Effector memory CD4-positive, alpha-beta T cell (primary cell): ENCODE measurements at places on chromosomes 3 and 15.

DNA sequence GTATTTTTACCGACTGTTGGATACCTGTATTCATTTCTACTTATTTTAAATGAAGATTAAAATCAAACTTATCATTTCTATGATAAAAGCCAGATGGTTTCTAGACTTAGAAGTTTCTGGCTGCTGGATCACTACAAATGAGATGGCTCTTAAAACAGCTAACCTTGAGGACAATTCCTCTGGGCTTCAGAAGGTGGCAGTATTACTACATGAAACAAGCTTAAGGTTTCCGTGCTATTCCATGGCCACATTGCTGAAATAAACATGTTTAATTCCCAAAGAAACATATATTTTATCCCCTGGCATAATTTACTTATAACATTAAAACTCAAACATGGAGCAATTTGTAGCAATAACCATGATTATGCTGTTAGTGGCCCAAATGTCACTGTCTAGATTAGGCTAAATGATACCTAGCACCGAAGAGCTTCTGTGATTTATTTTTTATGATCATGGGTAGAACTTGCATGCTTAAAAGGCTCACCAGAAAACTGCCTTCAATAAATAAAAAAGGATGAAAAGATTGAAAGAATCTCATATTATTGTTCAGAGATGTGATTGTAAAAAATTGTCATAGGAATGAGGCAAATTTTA, 204.0 kb upstream of the NANOGP8 start:
- DNase-seq, result no peak

GRCh38 chr15:58992181-58992580, 4.7 kb downstream of the RNF111 start:
- no peak for DNase-seq

DNA sequence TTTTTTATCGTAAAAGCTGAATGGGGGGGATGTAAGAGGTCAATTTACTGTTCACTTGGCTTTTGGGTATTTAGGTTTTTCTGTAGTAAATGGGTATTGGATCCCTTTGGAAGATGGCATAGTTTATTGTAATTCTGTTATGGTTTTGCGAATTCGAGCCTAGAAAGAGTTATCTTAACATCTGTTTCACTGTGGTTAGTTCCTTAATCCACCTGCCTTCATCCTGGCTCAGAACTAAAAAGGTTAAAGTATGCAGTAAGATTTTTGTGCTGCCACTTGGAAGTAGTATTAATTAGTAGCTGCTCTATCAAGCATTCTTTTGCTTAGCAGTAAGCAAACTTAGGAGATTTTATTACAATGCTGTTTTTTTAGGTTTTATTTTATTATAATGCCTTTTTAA, 62.4 kb downstream of the ARIH1 start:
- no peak for DNase-seq

DNA sequence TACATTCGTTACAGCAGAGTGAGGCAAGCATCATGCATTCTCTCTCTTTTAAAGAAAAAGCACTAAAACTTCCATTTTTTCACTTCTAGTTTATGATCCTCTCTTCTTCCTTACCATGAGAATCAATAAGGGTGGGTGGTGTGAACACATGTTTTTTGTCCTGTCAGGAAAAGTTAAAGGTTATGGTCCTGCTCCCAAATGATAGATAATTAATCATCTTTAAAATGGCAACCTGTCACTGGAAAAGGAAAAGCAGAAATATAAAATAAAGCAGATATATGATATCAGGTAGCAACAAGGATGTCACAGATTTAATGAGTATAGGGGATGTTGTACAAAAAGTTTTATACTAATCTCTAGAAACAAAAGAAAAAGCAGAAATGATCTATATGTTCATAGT, 56.4 kb upstream of the PHLDB2 start:
- DNase-seq, result no peak

GRCh38 chr3:70065696-70066253, 66.2 kb downstream of the SAMMSON start:
- DNase-seq, result no peak

DNA sequence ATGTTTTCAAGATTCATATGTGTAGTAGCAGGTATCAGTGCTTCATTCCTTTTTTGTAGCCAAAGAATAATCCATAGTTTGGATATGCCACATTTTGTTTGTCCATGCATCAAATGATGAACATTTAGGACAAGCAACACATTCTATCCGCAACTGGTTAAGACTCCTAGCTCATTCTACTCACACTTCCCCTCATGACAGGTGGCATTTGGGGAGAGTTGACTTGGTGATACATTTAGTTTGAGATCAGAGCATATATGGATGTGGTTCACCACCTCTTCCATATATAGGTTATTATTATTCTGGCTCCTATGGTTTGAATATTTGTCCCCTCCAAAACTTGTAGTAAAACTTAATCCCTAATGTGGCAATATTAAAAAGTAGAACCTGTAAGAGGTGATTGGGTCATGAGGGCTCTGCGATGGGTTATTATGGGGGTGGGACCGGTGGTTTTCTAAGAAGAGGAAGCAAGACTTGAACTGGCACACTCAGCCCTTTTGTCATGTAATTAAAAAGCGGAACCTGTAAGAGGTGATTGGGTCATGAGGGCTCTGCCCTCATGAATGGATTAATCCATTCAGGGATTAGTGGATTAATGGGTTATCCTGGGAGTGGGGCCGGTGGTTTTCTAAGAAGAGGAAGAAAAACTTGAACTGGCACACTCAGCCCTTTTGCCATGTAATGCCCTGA, 75.3 kb upstream of the HRH1 start:
- DNase-seq, result no peak

DNA sequence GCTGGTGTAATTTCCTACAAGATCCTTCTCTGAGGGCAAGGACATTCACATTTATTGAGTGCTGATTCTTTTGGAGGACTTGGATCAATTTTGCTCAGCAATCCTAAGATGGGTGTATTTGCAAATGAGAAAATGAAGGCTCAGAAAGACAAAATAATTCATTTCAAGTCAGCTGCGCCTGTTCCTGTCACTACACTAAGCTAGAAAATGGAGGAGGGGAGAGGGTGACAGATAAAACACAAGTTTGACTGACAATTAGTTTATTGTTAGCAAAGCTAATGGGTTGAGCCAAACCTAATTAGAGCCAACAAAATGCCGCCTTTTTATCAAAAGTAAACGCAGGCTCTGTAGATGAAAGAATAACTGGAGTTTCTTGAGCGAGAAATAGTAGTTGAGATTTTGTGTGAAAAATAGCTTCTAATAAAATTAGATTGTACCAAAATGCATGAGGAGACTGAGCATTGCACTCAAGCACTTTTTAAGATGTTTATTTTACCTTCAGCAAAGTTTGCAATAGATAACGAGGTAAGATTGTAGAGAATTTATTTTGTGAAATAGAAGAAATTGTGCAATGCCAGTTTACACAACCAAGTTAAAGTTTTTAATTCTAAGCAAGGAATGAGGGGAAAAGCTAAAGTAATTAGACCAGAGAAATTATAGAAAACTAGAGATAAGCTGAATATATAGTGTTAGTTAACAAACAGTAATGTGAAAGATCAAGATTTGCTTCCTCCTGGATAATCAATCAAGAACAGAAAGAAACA, 39.6 kb upstream of the SECISBP2L start:
- no peak for DNase-seq

- DNase-seq, result no peak
Observed at GRCh38 chr3:140499114-140499757, 178.6 kb upstream of the TRIM42 start.

- no peak for DNase-seq
Observed at GRCh38 chr3:148494451-148494850, 203.3 kb upstream of the AGTR1 start.

GRCh38 chr3:115004201-115005140, 142.6 kb downstream of the ZBTB20 start:
- DNase-seq, result no peak

DNA sequence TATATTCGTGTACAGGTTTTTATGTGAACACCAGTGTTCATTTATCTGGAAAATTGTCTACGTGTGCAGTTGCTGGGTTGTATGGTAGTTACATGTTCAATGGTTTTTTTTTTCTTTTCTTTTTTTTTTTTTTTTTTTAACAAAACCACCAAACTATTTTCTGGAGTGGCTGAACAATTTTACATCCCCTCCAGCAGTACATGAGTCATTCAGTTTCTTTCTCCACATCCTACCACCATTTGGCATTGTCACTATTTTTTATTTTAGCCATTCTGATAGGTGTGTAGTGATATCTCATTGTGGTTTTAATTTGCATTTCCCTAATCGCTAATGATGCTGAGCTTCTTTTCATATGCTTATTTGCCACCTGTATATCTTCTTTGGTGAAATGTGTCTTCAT, 256.3 kb upstream of the EOMES start:
- DNase-seq, result no peak

GRCh38 chr3:58150810-58151199, 60.0 kb downstream of the DNASE1L3 start:
- no peak for DNase-seq

DNA sequence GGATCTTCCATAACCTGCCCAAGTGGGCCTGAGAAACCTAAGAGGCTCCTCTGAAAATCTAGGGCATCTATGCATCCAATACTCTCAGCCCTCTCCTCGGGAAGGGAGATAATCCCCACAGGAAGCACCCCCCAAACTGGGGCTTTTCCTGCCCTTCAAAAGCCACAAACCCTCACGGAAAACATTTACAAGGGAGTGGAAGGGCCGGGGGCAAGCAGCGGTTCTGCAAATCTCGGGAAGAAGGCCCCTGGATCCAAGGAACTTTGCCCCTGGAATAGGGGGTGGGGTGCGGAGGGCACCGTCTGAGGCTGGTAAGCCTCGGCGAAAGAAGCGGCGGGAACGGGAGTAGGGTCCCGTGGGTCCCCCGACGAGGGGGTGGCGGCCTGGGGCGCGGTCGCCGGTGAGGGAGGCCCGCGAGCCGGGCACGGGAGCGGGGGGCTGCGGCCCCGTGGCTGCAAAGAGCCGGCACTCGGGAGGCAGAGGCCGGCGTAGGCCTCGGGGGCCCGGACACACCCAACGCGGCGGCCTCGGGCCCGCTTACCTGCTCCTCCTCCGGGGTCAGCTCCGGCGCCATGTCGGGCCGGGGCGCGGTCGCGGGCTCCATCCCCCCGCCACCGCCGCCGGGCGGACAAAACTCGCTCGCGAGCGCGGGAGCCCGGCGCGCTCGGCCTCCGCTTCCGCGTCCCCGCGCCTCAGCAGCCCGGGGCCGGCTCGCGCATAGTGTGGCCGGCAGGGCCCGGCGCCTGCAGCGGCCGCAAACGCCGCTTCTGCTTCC, 755 bp downstream of the PTPN9 start:
- DNase-seq, result peak; percentile 5

DNA sequence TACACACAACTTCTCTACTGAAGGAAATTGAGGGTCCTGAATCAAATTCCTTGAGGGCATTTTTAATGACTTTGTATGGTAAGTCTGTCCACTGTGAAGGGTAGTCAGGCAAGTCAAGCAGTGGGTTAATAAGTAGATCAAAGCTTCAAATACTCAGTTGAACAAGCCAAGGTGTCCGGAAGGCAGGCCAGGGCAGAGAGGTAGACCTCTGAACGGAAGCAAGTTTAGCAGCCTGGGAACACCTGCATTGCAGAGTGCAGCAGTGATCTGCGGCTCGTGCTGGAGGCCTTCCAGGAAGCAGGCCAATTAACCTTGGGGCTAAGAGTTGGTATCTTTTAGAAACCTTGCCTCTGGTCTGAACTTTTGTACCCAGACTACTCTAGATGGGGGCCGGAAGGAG, 143.8 kb downstream of the LRTM1 start:
- no peak for DNase-seq

DNA sequence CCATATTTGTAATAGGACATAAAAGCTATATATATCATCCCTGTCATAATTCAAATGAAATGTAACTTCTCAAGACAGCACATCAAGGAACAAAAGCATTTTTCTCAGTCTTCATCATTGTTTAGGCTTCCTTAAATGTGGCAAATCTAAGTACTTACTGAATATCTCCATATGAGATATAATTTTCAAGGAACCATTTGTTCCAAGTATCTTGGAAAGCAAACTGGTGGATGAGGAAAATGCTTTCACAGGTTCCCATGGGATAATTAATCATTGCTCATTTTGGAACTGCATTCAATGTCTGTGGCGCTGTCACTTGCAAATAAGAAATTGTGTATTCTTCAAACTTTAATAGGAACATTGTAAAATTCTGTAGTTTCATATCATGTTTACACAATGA, 52.6 kb upstream of the ZNF385D start:
- no peak for DNase-seq

- DNase-seq, result no peak
Observed at GRCh38 chr3:124850633-124851032, 36.5 kb downstream of the ITGB5 start.

- DNase-seq, result no peak
Observed at GRCh38 chr15:69424748-69425413, 10.7 kb downstream of the KIF23 start.

GRCh38 chr15:27934782-27935181, 164.3 kb downstream of the OCA2 start:
- no peak for DNase-seq

DNA sequence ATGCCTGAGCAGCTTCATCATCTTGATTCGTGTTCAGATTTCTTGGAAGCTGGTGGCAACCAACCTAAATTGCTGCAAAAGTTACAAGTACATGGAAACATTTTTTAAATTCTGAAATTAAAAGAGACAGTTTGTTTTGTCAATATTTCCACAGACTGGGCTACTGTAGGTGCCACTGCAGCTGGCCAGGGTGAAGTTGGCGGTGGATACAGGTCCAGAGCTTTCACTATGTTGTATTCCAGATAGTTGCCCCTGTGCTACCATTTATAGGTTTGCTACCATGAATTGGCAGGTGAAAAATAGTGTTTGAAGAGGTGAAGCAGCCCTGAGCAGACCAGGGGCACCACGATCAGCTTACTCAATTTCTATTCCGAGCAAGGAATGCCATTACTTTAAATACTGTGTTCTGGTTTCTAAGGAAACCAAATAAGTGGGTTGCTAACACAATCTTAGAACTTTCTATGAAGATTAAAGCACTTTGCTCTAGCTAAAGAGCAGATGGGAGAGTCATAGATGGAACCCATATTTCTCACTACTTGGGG, 21.2 kb upstream of the SHC4 start:
- no peak for DNase-seq

- DNase-seq, result no peak
Observed at GRCh38 chr3:127590282-127590592, 296 bp downstream of the TPRA1 start.

GRCh38 chr15:74768771-74769342, 13.0 kb upstream of the CSK start:
- DNase-seq, result peak; percentile 59

GRCh38 chr3:33401781-33402180, 38.4 kb downstream of the UBP1 start:
- DNase-seq, result no peak

- DNase-seq, result no peak
Observed at GRCh38 chr15:100713163-100713867, 110.9 kb downstream of the ASB7 start.

DNA sequence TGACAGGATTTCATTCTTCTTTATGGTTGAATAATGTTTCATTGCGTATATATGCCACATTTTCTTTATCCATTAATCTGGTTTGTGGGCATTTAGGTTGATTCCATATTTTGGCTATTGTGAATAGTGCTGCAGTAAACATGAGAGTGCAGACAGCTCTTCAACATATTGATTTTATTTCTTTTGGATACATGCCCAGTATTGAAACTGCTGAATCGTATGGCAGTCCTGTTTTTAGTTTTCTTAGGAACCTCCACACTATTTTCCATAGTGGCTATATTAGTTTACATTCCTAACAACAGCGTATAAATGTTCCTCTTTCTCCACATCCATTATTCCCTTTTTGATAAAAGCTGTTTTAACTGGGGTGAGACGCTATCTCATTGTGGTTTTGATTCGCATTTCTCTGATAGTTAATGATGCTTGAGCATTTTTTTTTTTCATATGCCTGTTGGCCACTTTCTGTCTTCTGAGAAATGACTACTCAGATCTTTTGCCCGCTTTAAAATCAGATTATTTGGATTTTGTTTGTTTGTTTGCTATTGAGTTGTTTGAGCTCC, 21.7 kb downstream of the AQP9 start:
- DNase-seq, result no peak

GRCh38 chr3:158909870-158910269, 108.0 kb downstream of the MFSD1 start:
- DNase-seq, result no peak
